ENCODE measurements at places on chromosomes 1 and 21.

- DNase-seq, result no peak
Measured at GRCh38 chr1:181079382-181079781, 9.1 kb upstream of the IER5 start.

GRCh38 chr1:209343511-209343910 is 240.0 kb upstream of the CAMK1G start:
- no peak for DNase-seq

- no peak for DNase-seq
Measured at GRCh38 chr1:65581119-65581518, 160.7 kb downstream of the LEPR start.

DNA sequence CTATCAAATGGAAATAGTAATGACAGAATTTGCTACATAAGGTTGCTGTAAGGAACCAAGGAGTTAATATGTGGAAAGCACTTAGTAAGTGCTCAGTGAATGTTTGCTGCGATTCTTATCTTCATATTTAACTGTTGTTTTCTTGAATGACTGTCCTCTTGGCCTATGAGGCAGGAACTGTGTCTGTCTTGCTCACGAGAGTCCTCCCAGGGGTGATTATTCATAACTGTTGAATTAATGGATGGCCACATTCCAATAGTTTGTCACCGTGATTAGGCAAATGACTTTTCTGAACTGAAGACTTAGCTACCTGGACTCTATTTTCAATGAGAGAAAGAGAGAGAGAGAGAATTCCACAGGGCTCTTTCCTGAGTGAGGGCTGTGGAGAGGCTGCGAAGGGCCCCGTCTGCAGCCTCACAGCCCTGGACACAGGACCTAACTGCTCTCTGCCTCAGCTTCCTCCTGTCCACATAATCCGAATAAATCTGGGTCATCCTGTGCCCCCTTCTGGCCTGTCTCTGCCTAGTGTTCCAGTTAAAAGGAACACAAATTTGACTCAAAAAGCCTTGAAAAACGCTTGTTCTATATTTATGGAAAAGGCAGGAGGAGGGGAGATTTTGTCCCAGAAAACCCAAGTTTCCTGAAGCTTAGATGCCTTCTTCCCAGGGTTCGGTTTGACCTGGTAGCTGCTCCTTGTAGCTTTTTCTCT is 8.5 kb downstream of the EDN2 start:
- DNase-seq, result no peak

DNA sequence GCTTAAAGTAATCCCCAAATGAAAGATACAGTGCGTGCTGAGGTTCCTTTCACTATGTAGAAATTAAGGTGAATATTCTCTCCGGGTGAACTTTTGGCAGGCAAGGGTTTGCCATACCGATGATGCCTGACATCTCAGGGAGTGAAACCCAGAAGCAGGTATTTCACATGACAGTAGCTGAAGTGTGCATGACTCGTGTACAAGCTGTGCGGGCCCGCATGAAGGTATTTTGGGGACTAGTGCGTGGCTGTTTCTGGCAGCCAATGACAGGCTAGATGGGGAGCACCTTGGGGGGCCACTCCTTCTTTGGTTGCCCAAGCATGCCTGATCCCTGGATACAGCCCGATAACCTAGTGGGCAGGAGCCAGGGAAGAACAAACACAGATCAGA is 569.0 kb downstream of the SMYD3 start:
- DNase-seq, result no peak

- no peak for DNase-seq
Measured at GRCh38 chr1:177596485-177596884, 373.4 kb downstream of the SEC16B start.

DNA sequence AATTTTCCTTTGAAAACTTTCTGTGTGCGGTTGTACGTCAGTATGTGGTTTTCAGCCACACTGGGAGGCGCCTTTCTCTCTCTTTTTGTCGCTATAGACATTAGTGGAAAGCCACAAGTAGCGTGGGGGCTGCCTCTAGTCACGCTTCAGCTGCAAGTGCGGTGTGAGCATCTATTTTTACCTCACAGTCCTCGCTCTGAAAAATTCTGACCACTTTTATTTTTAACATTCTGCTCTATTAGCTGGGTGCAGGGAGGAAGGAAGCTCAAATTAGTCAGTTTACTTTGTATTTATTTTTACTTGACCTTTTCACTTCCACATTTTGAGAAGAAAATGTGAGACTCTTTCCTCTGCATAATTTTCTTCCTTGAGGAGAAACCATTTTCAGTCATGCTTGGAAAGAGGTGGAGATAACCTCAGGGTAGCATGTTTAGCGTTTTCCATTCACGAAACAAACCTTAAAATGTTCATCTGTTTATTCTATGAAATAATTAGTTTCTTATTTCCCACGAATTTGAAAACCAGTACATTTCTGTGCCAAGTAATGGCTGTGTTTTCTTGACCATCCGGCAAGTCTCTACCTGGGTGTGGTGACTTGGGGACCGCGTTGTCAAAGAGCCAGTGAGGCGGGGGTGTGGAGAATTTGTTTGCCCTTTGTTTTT is 35.6 kb downstream of the ADARB1 start:
- DNase-seq, result no peak

Measured in NCI-H524 treated with DMSO at 0.1 percent for 48 hours (cell line).